ENCODE measurements at places on chromosomes 1 and 21.

- DNase-seq: no peak
Measured at GRCh38 chr1:9670085-9670484, 18.6 kb downstream of the PIK3CD start.

DNA sequence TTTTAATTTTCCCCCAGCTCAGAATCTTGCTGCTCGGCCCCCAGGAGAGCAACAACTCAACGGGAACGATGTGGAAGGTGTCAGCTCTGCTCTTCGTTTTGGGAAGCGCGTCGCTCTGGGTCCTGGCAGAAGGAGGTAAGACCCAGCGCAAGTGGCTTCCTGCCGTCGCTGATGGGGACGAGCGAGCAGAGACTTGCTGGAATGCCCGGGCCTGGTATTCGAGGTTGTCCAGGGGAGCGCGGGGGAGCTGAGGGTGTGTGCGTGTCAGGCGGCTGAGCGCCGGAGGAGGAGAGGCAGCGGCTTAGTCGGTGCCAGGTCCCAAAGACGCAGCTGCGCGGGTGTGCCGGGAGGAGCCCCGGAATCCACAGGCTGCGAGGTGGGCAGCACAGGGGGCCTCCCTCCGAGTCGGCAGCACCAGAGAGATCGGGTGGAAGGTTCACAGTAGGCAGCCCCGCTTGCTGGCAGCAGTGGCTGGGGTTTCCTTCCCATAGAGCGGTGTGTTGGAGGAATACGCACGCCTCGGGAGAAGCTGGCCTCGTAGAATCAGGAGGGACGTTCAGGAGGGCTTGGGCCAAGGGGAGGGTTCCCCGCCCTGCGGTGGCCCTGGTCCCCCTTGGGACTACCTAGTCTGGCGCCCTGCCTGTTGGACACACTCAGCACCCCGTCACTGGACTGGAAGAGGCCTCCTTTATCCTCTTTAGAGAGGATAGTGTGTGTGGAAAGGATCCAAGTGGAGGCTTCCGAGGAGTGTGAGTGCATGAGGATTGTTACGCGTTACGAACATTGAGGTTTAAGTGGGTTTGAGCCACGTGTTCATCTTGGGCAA is 547 bp downstream of the PDPN start:
- no peak for DNase-seq

- DNase-seq: no peak
Measured at GRCh38 chr1:75171876-75172275, 37.7 kb downstream of the LHX8 start.

DNA sequence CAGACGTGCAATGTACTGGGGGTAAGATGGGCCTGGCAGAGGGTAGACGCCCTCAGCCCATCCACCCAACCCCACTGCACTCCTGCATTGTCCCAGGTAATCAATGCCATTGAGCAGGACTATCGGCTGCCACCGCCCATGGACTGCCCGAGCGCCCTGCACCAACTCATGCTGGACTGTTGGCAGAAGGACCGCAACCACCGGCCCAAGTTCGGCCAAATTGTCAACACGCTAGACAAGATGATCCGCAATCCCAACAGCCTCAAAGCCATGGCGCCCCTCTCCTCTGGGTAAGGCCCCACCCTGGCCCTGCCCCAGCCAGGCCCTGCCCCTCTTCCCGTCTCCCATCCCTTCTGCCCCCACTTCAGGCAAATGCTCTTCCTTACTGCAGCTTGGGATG is 62.4 kb downstream of the LACTBL1 start:
- no peak for DNase-seq

DNA sequence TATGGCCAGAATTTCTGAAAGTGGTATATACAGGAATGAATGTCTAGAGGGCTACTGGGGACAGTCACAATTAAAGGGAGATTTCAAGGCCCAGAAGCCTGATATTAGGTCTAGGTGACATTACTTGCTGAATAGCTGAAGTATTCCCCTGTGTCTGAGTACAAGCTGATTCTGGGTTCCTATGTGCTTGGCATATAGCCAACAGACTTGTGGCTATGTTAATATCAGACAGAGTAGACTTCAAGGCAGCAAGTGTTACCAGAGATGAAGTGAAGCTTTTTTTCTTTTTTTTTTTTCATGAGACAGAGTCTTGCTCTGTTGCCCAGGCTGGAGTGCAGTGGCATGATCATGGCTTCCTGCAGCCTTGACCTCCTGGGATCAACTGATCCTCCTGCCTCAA is 8.3 kb downstream of the TTC4 start:
- DNase-seq: no peak

DNA sequence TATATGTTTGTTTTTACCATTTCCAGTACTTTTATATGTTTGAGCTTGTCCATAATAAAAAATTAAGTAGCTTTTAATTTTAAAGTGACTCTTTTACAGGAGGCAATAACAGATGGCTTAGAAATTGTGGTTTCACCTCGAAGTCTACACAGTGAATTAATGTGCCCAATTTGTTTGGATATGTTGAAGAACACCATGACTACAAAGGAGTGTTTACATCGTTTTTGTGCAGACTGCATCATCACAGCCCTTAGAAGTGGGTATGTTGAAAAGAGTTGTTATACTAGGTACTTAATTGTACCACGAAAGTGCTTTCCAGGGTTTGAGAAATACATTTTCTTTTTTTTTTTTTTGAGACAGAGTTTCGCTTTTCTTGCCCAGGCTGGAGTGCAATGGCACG is 46.1 kb downstream of the RNF2 start:
- no peak for DNase-seq

DNA sequence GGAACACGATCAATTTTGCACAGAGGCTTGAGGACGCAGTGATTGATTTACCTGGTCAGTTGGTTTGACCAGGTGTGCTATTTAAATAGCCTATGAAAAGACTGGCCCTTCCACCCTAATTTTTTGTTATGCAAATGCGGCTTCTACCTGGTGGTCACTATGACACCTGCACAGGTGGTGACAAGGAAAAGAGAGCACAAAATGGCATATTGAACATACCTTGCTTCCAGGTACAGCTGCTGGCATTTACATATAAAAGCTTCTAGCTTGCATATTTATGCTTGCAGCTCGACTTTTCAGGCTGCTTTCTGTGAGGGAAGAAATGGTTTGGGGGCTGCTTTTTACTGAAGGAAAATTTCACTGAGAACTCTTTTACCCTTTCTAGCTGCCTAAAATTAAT is 15.3 kb upstream of the FMO4 start:
- DNase-seq: no peak

- DNase-seq: no peak
Measured at GRCh38 chr1:153505576-153505975, 30.2 kb downstream of the S100A6 start.

GRCh38 chr1:203320591-203321272 is 15.4 kb downstream of the BTG2 start:
- no peak for DNase-seq

GRCh38 chr1:227742738-227743715 is 7.8 kb downstream of the SNAP47 start:
- no peak for DNase-seq

DNA sequence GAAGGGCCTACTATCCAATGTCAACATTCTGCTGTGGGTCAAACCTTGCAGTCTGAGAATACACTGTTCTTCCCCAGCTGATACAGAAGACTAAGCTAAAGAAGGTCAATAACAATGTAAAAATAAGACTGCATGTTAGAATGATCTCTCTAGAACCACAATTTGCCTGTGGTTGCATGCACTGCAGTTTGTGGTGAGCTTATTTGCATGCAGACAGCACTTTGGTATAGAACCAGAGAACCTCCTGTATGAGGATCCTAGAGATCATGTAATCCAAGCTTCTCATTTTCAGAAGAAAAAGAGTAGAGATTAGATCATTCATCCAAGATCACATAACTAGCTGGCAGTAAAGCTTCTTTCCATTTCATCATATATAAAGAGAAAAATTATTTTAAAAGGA is 15.8 kb downstream of the SYNJ1 start:
- DNase-seq: no peak

DNA sequence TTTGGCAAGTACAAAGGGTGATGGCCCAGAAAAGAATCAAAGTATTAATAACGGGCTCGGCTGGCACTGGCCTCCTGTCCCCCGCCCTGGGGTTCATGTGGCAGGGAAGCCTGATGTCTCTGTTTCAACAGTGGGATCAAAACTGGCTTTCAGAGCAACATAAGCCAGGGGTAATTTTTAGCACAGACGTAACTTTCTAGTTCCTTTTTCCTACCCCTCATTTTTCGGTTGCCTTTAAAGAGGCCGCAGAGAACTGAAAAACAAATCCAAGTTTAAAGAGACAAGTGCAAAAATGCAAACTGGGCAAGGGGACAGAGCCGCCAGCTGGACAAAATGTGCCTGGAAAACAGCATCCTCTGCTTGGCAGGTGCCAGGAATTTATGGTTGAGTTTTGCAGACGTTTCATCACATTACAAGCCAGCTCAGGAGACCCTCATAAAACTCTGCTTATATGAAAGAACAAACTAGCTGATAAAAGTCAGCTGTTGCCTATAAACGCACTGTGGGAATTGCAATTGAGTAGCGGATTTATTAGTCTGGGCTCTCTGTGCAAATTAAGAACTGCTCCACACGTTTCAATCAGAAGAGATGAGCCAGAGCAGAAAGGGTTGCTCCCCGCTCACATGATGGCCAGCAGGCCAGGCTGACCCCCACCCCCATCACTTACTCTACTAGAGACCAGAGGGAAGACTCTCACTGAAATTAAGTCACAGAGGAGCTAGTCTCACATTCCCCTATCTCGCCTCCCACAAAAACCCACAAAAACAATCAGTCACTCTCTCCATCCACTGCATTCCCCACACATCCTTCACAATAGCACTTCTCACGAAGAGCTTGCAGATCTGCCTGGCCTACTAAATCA is 15.8 kb upstream of the CDCA8 start:
- no peak for DNase-seq

GRCh38 chr21:28127175-28127785 is 865.4 kb downstream of the LTN1 start:
- no peak for DNase-seq

DNA sequence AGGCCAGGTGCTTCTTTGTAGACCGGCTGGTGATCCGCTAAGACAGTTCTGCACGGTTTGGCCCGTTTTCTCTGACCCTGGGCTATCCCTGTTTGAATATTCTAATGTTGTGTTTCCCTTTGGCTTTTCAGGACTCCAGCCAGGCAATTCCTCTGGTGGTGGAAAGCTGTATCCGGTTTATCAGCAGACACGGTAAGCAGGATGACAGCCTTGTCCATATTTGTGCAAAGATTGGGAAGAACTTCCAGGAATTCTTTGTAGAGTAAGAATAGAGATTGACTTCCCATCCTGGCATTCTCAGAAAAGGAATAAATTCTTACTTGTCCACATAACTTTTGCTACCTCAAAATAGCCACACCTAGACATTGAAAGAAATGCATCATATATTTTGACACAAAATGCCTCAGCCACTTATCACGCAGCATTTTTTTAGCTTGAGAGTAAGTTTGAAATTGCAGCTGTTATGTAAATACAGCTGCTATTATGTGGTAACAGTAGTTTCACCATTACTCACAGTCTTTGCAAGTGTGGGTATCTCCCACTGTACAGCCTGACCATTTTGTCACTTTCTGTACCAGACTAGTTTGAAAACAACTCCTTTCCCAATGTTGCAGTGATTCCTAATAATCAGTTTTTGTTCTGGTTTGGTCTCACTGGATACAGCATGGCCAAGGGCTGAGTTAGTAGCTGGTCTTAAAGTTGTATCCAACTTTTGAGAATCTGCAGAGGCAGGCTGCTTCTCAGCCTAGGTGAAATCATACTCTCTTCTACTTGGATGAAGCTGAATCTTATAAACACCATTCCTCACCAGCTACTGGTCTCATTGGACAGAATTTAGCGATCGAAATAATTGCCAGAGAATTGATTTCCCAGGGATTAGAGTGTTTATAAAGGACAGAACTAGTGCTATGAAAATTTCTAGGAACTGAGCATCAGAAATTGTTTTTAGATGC is 40.0 kb upstream of the IKBKE start:
- DNase-seq: no peak

DNA sequence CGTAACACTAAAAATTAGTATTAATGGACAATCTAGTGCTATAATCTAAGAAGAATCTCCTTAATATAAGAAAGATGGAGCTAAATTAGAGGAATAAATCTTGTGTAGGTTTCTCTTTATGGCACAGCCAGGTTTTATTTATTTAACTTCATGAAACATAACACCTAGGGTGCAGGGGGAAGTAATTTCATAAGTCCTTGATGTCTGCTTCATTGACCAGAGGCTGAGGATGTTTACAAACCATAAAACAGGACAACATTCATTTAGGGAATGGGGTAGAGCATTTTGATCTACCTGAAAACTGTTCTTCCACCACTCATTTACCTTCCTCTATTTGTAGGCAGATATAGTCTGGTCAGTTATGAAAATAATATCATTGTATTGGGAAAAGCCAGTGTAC is 95.5 kb downstream of the NGF start:
- DNase-seq: no peak

DNA sequence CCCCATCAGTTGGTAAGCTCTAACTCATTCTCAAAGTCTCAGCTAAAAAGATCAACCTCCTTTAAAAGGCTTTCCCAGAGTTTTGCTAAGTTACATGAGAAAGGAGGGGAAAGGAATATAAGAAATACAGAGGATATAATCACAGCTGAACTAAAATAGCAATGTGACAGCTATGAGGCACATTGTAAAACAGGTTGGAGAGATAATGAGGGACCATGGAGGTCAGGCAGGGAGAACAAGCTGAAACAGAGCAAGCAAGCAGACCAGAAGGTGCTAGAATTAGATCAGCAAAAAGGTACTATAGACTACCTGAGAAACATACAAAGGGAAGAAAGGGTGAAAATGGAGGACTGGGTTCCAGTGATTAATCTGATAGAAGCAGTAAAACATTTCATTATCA is 28.5 kb downstream of the GPATCH2 start:
- no peak for DNase-seq

- no peak for DNase-seq
Measured at GRCh38 chr1:241816008-241816407, 32.0 kb upstream of the EXO1 start.

DNA sequence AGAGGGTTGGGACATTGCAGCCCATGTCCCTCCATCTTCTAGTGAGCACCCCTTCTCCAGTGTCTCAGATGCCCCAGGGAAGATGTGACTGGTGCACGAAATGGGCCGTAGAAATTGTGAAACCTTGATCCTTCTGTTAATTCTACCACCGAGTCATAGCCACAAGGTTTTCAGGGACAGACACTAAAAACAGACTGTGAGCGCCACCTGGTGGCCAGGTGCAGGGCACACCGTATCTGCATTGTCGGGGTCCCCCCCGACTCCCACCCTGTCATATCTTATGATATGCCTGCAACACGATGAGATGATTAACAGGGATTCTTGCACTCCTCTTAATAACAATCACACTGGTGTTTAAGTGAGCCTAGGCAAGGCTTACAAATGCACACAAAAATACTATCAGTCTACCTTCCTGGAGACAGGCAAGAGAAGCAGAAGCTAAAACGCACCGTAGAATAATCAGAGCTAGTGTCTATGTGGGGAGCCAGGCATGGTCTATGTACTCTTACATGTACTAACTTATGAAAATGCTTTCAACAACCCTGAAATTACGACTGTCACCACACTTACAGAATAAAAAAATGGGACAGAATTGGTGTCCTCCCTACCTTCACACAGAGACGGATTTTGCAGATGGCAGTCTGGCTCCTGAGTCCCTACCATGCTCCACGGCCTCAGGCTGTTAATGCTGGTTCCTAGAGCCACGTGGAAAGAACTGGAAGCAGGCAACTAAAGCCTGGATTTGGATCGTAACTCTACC is 57.9 kb downstream of the FHAD1 start:
- peak; percentile 37 for DNase-seq

All from stimulated activated CD8-positive, alpha-beta memory T cell treated with anti-CD3 and anti-CD28 coated beads, Interleukin-15, amount 100 ng/mL, for 48 hours (primary cell).